ENCODE measurements at places on chromosomes 4 and X.

GRCh38 chr4:17811078-17811603 lies 362 bp downstream of the NCAPG start:
- peak; percentile 47 for DNase-seq

- peak; percentile 89 for DNase-seq
These were observed 19.1 kb downstream of the CD99 start for GRCh38 chrX:2710041-2710840.

DNA sequence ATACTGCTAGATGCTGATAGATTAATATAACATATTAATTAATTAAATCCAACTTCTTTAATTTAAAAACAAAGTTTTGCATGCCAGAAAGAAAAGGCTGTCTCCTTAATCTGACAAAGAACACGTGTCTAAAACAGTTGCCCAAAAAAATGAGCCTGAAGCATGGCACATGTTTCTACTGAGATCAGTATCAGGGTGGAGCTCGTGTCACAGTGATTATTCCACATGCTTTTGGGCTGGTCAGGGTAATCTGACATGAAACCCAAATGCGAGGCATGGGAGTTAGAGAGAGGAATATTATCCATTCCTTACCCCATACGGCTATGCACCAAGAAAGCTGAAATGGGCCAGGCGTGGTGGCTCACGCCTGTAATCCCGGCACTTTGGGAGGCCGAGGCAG lies 79.4 kb upstream of the ADRA2C start:
- no peak for DNase-seq

- DNase-seq = peak; percentile 91
These were observed 207.4 kb downstream of the TMA16 start for GRCh38 chr4:163701916-163702315.

GRCh38 chr4:1045193-1045594 lies 33.8 kb downstream of the FGFRL1 start:
- no peak for DNase-seq

- peak; percentile 80 for DNase-seq
These were observed at the start of gene CDKL2 for GRCh38 chr4:75630174-75630936. TSS of gene CDKL2 (minus strand) at chr4:75630528. CDS start at chr4:75625988, 4,540 bp downstream.

GRCh38 chr4:42562016-42562415 lies 94.9 kb downstream of the ATP8A1 start:
- no peak for DNase-seq

DNA sequence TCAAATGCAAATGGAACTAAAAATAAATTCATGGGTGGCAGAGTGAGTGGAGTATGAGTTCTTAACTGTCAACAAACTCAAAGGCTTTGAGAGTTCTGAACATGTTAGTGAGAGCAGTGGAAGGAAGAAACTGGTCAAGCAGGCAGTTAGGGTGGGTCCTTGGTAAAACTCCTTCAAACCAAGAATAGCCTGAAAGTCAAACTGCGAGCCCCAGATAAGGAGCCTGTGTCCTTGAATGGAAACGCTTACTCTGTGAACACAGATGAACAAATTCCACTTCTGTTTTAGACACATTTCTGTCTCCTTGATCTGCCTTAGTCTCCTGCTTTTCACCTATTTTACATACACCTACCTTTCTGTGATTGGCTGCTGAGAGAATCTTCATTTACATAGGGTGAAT lies 129.4 kb upstream of the PCDH18 start:
- DNase-seq = no peak

DNA sequence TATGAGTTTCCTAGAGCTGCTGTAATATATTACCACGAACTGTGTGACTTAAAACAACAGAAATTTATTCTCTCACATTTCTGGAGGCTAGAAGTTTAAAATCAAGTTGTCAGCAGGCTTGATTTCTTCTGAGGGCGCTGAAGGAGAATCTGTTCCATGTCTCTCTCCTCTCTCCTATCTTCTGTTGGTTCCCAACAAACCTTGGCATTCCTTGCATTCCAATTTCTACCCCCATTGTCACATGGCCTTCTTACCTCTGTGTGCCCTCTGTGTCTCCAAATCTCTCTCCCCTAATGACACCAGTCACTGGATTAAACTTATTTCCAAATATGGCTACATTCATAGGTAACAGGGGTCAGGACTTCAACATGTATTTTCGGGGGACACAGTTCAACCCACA lies 672.7 kb downstream of the RPA4 start:
- DNase-seq = no peak

GRCh38 chr4:149784018-149784417 lies 31.6 kb downstream of the IQCM start:
- peak; percentile 59 for DNase-seq

DNA sequence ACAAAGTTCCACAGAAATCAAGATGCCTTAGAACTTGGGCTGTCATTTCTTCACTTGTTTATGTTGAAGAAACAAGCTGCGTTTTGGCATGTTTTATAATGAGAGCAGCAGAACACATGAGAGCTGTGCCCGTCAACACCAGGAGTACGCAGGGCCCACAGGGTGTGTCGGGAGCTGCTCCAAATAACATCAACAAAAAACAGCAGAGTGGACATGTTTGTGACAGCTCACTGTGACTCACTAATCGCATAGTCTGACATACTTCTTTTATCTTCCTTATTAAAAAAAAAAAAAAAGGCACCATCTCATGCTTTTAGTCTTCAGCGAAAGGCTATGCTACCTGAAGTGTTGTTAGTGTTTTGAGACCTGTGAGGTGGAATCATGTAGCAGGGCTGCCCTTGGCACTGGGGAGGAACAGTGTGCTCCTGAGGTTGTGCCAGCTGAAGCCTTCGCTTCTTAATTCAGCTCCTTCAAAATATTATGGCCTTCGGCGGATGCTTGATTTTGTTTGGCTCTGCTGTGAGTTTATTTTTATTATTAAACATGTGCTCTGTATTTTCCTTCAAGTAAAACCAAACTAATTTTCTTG lies 32.8 kb downstream of the FHDC1 start:
- peak; percentile 71 for DNase-seq

- DNase-seq = no peak
These were observed 16.0 kb downstream of the HPSE start for GRCh38 chr4:83318666-83319065.
